GM04504 (cell line): ENCODE measurements at places on chromosomes 2 and 18.

GRCh38 chr2:54429811-54430551 lies 26.1 kb upstream of the SPTBN1 start:
- no peak for DNase-seq

DNA sequence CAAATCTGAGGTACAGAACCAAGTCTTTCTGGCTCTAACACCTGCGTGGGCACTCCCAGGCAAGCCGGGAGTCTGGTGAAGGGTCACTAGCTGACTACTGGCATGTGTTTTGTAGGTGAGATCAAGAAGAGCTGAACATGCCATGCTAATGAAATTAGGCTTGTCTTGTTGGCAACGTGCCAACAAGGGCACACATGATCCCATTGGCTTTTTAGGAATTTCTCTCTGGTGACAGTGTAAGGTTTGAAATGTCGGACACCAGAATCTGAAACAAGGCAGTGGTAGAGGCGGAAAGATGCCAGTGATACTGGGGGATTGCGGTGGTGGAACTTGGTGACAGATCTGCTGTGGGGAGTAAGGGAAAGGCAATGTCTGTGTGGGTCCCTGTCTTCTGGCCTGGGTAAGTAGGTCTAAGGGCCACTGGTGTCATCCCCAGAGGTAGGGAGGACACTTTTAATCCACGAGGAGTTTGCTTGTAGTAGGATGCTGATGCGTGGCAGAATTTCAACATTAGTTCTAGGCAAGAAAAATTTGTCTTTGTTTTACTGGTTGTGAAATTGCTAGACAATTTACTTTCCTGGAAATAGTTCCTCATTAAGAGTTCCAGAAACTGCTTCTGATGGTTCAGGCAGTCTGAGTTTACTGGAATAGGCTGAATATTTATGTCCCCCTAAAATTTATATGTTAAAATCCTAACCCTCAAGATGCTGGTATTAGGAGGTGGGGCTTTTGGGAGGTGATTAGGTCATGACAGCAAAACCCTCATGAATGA lies 52.6 kb upstream of the ACMSD start:
- DNase-seq, result no peak

DNA sequence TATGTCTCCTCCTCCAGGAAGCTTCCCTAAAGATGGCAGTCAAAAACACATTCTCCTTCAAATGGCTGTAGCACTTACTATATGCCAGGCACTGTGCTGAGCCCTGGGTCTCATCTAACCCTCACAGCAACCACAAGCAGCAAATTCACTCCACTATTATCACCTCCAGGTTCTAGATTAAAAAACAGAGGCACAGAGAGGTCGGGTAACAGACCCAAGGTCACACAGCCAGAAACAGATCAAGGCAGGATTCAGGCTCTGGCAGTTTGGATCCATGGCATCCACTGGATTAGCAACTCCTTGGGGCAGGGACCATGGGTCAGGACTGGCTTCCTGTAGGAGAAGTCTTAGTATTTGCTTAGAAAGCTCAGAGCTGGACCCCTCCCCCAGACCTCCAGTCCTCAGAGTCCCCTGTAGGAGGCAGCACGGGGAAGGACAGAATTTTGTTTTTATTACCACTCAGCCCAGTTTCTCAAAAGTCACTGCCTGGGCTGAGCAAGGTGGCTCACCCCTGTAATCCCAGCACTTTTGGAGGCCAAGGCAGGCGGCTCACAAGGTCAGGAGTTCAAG lies 34.4 kb downstream of the ZFP36L2 start:
- no peak for DNase-seq

- DNase-seq, result peak; percentile 8
Measured at GRCh38 chr2:119366161-119366648, 429 bp downstream of the C2orf76 start.

- DNase-seq, result peak; percentile 42
Measured at GRCh38 chr2:228446734-228447133, 265.2 kb upstream of the SPHKAP start.
